ENCODE measurements at places on chromosomes 5 and 9. TPM values are rescaled to one million over a fixed set of nuclear protein-coding genes. Genes with fewer than 3 reads are reported as not detected.

DNA sequence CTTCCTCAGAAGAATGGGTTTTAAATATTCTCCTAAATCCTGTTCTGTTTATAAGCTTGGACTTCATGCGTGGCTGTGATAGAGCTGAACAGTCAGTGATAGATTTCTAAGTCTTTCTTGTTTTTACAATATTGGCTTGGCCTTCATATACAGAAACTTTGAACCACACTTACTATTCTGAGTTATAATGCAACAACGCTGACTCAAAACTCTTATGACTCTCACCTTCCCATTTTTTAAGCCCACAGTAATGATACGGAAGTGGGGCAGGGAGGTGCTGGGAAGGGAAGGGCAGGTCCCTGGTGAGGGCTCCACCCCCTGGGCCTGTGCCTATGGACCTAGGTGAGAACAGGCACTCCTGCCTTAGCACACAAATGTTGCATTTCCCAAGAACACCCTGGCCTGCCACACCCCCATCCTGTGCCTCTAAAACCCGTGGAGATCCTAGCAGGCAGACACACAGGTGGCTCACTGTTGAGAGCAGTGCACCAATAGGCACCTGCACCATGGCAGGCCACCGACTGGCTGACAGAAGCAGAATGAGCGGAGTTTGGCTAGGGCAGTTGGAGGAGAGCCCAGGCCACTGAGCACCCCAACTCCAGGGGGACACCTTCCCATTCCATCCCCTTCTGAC lies 376.7 kb downstream of the GABRG2 start:
- DNase-seq, result no peak

GRCh38 chr5:134007581-134008265 lies 2.9 kb upstream of the VDAC1 start:
- DNase-seq, result no peak

DNA sequence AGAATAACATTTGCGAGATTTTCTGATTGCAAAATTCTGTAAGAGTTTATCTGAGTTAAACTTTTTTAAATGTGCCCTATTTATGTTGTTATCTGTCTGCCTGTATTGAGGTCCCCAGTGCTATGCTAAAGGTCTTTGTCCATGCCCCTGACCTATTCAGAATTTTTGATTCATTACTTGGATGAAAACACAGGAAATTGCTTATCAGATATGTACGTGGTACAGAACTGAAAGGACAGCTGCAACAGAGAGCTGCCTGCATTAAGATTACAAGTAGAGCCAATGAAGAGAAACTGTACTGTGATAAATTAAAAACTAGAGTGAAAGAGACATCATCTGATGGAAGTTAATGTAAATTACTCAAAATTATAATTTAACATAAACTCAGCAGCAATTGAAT lies 408.8 kb downstream of the ADGRV1 start:
- no peak for DNase-seq

Gene HEMGN
- 0.48 TPM for total RNA-seq

GRCh38 chr5:32687499-32687831 lies 23.7 kb upstream of the NPR3 start:
- DNase-seq, result no peak

DNA sequence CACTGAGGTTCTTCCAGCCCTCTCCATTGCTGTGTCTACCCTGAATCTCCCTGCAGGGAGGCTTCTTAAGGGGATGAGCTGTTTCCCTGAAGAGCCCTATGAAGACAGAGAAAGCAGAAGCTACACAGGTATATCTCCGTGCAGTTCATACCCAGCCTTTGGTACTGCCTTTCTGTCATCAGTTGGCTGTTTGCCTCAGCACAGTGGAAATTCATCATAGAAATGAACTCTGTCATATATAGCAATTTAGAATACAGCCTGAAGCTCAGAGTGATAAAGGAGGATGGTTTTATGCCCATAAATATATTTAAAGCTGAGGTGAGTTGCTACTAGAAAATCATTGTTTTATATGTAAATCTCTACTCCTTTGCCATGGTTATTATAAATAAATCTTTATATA lies 42.6 kb upstream of the KCNN2 start:
- no peak for DNase-seq

DNA sequence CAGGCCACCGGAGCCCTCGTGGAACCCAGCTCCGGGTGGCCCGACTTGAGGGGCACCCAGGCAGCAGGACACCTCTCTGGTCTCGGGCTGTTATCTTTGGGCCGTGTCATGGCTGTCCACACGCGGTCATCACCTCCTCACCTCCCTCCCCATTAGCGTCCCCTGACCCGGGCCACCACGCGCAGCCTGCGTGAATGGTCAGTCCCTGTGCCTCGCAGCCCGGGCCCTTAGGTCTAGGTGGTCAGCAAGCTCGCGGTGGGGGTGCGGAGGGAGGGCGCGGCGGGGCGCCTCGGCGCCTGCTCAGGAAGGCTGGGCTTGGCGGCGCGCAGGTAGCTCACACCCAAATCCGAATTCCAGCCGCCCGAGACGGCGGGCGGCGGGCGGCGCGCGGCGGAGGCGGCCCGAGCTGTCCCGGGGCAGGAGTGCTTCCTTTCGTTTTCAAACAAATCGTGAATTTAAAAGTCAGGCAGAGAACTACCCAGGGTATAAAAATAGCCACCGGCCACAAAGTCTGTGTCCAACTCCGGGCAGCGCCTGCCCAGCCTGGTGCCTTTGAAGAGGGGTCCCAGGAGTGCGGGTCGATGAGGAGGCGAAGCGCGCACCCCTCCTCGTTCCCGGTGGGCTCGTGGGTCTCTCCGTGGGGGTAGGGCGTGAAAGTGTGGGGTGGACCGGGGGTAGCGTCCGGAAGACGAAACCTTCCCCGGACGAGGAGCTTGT lies 1.0 kb upstream of the RXRA start:
- DNase-seq, result no peak

- no peak for DNase-seq
Measured at GRCh38 chr9:100033877-100034551, 64.8 kb downstream of the ERP44 start.

- DNase-seq, result no peak
Measured at GRCh38 chr9:121357011-121357410, 13.0 kb downstream of the STOM start.

- no peak for DNase-seq
Measured at GRCh38 chr5:120088412-120088811, 375.7 kb upstream of the PRR16 start.

DNA sequence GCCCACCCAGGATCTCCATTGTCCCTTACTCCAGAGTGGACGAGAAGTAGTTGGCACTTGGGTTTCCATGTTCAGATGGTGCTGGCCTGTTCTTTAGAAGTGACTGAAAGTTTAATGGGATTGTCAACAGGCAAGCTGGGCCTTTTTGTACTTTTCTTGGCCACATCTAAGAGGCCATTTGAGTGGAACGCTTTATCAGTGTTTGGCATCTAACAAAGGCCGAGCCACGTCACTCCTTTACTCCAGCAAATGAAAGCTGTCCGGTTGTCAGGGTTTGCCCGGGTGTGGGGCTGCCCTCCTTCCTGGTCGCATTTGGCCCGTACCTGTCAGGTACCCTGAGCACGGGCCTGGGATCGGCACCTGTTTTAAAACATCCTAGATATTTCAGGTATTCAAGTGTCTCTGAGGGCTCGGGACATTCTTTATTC lies 71.5 kb downstream of the RCL1 start:
- no peak for DNase-seq

GRCh38 chr9:37604296-37604695 lies 11.9 kb upstream of the TOMM5 start:
- no peak for DNase-seq

Gene RFESD
- 2.7 TPM for total RNA-seq

- no peak for DNase-seq
Measured at GRCh38 chr5:159263569-159263905, 447 bp downstream of the UBLCP1 start.

- no peak for DNase-seq
Measured at GRCh38 chr5:96037128-96037527, 75.5 kb upstream of the ELL2 start.

DNA sequence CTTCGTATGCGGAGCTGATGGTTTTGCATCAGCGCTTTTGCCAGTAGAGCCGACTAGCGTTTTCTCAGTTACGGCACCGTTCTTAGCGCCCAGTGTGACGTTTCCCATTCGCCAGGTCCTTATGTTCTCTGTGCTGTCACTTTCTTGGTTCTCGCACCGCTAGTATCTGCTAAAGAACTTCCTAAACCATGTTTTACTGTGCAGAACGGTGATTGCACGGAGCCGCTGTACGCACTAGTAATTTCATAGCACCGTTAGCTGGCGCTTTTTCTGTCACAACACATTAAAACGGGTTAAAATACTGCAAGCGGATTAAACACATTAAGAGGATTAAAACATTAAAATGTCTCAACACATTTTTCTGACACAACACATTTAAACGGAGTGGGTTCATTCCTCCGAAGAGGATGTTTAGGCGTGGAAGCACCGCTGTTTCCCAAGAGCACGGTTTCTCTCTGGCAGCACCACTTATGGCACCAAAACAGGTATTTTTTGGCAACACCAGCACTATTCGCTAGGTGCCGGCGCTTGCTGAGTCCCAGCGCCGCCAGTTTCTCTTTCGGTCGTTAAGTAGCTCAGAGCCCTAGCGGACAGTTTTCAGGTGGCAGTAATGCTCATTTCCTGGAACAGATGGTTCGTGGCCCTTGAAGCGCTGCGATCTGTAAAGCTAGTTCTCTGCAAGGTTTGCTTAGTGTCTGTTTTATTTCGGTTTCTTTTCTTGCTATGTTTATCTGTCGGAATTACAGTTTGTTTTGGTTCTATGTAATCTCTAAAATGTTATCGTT lies 20.3 kb downstream of the ANXA2R start:
- DNase-seq, result no peak

Gene NXNL2
- not detected for total RNA-seq

Gene FRRS1L
- total RNA-seq, result 0.81 TPM

DNA sequence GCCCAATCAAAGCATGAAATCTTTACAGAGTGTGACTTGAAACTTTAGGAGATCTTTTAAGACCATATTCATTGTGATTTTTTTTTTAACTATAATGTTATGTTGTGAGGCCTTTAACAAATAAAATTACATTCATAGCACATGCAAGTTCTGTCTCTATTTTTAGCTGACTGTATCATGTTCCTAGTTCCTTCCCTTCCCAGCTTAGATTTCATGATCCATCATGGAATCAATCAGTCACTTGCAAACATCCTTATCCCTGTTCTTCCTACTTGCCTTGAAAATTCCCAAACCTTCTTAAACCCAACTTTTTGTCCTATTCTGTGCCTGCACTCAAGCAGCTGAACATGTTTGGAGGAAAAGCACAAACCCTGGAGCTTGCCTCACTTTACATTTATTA lies 141.8 kb downstream of the DMXL1 start:
- DNase-seq, result no peak

Gene SPINK14
- not detected for total RNA-seq

DNA sequence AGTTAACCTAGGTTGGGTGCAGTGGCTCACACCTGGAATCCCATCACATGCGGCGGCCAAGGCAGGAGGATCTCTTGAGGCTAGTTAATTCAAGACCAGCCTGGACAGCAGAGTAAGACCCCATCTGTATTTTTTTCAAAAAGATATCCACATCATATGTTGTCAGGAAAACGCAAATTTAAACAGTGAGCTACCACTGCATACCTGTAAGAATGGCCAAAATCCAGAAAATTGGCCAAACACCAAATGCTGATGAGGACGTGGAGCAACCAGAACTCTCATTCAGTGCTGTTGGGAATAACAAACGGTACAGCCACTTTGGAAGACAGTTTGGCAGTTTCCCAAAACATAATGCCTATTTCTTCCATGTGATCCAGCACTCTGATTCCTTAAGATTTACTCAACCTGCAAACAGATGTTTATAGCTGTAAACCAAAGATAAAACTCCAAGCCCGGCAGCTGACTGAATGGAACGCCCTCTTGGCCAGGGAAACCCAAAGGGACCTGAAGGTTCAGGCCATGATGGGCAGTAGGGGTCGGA lies 12.4 kb downstream of the CEL start:
- no peak for DNase-seq

Gene TLE1
- total RNA-seq, result 9.8 TPM
